ENCODE measurements at places on chromosomes 11 and 22. TPM values are rescaled to one million over a fixed set of nuclear protein-coding genes. Genes with fewer than 3 reads are reported as not detected.
A peak's percentile ranks its signal among the peaks of the same experiment; 100 is the strongest.

- DNase-seq = peak; percentile 82
- peak within 1 kb of the TSS; percentile 100 for H3K4me3 ChIP-seq
- peaks cover 21% of the 10 kb centered on the region for H3K36me3 ChIP-seq
- H3K27ac ChIP-seq = peak within 1 kb of the TSS; percentile 39
- peaks cover 13% of the 10 kb centered on the region for H3K4me1 ChIP-seq
Measured at GRCh38 chr11:65524741-65525545, at the start of gene SCYL1. Gene SCYL1 (plus strand): TSS chr11:65525083. CDS start chr11:65525154, 71 bp downstream.

DNA sequence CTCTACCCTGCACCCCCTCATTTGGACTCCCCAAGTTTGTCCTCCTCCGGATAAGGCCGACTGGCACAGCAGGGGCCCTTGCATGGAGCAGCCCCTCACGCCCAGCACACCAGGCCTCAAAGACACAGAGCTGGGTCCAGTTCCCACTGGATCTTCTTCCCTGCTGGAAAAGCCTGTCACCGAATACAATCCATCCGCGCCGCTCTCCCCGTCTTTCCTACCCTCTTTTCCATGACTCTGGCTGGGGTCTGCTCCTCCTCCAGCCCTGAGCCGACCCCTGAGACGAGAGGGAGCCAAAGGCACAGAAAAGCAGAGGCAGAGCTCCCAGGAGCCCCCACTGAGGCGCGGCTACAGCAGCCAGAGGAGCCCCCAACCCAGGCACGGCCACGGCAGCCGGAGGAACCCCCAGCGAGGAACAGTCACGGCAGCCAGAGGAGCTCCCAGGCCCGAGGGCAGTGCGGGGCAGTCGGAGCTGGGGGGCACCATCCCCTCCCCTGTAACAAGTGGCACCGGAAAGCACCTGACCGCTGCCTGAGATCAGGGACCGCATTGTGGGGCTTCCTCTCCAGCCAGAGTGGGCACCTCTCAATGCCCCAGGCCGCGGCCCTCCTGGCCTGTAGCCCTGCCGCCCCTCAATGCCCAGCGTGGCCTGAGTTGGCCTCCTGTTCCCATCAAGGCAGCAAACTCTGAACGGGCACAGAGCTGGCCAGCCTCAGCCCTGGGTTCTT, 12.0 kb downstream of the ALG12 start:
- H3K4me3 ChIP-seq = no peak overlapping the region
- no peaks in the 10 kb centered on the region for H3K27me3 ChIP-seq
- DNase-seq = no peak
- H3K4me1 ChIP-seq = no peaks in the 10 kb centered on the region
- H3K27ac ChIP-seq = no peak overlapping the region

GRCh38 chr11:2450321-2451041, 5.7 kb downstream of the KCNQ1 start:
- H3K4me3 ChIP-seq = no peak overlapping the region
- H3K36me3 ChIP-seq = no peaks in the 10 kb centered on the region
- peaks cover 64% of the 10 kb centered on the region for H3K27me3 ChIP-seq
- no peak for DNase-seq
- H3K4me1 ChIP-seq = no peaks in the 10 kb centered on the region

DNA sequence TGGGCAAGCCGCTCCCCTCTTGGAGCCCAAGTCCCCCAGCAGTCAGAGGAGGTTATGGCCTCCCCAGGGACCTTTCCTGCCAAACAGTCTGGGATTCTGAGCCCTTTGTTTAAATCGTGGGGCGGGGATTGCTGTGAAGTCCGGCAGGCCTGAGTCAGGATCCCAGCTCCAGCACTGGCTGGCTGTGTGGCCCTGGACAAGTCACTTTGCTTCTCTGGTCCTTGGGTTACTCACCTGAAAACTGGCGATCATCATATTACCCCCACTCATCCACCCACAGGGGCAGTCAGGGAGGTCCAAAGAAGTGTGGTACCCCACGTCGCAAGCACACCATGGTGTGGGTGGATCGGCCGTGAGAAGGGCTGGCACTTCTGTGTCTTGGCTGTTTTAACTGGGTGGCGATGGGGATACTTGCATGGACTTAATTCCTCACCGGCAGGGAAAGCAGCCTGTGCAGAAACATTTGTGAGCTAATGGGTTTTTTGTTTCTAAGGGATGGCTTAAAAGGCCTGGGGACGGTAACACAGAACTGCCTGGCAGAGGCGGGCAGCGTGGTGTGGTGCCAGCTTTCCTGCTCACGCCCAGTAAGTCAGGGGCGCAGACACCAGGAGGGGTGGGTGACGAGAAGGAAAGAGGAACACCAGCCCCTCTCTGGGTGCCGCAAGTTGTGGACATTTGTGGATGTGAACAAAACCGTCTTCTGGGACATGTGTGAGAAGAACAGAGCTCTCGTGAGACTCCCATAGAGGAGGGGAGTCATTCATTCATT, 31.6 kb upstream of the PRR5 start:
- peaks cover 53% of the 10 kb centered on the region for H3K27me3 ChIP-seq
- no peak for DNase-seq
- no peak overlapping the region for H3K4me3 ChIP-seq
- no peak overlapping the region for H3K27ac ChIP-seq

- DNase-seq = no peak
- no peaks in the 10 kb centered on the region for H3K36me3 ChIP-seq
- no peaks in the 10 kb centered on the region for H3K4me1 ChIP-seq
- H3K27ac ChIP-seq = no peak overlapping the region
- H3K27me3 ChIP-seq = no peaks in the 10 kb centered on the region
- no peak overlapping the region for H3K4me3 ChIP-seq
Measured at GRCh38 chr11:132022733-132023478, 652.5 kb downstream of the NTM start.

- no peaks in the 10 kb centered on the region for H3K4me1 ChIP-seq
- no peaks in the 10 kb centered on the region for H3K36me3 ChIP-seq
- no peak overlapping the region for H3K27ac ChIP-seq
- DNase-seq = no peak
Measured at GRCh38 chr11:116658876-116659535, 113.8 kb downstream of the BUD13 start.

KCNE3 gene
- total RNA-seq = 0.28 TPM

ARHGAP42 gene
- 16.1 TPM for total RNA-seq

PRODH gene
- total RNA-seq = 4.3 TPM

OR51B4 gene
- not detected for total RNA-seq
